ENCODE measurements at places on chromosomes 5 and 9.

- DNase-seq = no peak
These were observed 70.4 kb upstream of the NEK6 start for GRCh38 chr9:124187311-124187710.

- no peak for DNase-seq
These were observed 59.1 kb upstream of the ENTREP1 start for GRCh38 chr9:69265891-69266290.

GRCh38 chr9:652914-653313 is 188.6 kb upstream of the DMRT1 start:
- no peak for DNase-seq

DNA sequence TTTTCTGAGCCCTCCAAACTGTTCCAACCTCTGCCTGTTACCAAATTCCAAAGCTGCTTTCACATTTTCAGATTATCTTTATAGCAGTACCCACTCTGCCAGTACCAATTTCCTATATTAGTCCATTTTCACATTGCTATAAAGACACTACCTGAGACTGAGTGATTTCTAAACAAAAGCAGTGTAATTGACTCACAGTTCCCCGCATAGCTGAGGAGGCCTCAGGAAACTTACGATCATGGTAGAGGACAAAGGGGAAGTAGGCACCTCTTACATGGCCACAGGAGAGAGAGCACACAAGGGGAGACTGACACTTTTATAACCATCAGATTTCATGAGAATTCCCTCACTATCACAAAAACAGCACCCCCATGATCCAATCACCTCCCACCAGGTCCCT is 105.0 kb downstream of the DTWD2 start:
- DNase-seq = no peak

GRCh38 chr5:133299021-133299420 is 247.2 kb downstream of the HSPA4 start:
- DNase-seq = no peak

- no peak for DNase-seq
These were observed 38.3 kb downstream of the RGS3 start for GRCh38 chr9:113501852-113502251.

DNA sequence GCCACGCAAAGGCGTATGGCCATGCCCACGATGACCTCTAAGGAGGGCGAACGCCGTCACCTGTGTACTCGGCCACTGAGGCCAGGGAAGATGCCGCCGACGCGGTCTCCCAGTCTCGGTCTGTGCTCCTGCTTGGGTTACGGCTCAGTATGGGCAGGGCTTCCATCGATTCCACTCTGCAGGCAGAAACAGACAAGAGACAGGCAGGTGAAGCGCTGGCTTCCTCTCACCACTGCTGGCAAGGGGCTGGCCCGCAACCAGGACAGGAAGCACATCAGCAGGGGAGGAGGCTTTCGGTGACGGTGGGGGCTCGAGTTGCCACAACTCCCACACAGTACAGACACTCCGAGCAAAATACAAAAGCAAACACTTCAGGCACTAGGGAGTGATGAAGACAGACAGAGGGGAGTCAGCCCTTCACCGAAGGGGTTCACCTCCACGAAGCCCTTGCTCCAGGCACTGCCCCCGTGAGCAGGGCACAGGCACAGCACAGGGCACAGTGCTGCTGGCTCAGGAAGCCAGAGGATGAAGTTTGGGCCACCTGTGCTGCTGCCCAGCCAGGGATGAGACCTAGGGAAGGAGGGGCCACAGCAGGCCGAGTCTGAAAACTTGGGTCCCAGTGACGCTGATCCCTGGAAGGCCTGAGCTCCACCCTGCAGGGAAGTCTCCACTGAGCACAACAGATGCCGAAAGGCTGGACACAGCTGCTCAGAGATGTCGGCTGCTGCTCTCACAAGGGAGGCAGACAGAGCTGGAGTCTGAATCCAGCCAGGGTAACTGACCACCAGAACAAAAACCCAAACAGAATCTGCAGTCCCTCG is 91.3 kb downstream of the CAMSAP1 start:
- no peak for DNase-seq

DNA sequence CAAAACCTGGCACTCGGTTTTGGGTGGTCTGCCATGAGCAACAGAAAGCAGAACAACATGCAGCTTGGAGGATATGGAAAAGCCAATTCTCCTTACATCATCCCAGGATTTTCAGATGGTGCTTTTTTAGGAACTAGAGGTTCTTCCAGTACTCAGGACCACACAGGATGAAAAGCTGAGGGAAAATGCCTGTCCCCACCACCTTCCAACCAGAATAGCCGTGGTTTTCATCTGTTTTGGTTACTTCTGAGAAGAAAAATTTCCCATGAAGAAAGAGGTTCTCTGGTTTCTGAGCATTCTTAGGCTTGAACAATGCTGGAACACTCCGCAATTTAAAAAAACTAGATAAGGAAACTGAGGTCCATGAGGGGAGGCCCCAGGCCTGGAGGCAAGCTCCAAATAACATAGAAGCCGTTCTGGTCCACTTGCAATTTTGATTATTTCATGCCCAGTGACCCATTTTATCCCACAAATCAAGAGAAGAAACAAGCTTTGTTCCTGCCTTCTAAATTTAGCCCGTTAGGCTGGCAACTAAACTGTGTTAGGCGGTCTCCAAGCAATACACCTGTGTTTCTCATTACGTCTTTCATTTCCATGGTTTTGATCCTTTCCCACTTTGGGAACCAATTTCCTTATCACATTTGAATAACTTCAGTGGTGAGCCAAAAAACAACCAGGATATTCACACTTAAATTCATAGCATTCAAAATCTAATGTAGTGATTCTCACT is 79.2 kb upstream of the SPIN1 start:
- no peak for DNase-seq

- DNase-seq = peak; percentile 18
These were observed 1.1 kb upstream of the DAP start for GRCh38 chr5:10761933-10762775.

DNA sequence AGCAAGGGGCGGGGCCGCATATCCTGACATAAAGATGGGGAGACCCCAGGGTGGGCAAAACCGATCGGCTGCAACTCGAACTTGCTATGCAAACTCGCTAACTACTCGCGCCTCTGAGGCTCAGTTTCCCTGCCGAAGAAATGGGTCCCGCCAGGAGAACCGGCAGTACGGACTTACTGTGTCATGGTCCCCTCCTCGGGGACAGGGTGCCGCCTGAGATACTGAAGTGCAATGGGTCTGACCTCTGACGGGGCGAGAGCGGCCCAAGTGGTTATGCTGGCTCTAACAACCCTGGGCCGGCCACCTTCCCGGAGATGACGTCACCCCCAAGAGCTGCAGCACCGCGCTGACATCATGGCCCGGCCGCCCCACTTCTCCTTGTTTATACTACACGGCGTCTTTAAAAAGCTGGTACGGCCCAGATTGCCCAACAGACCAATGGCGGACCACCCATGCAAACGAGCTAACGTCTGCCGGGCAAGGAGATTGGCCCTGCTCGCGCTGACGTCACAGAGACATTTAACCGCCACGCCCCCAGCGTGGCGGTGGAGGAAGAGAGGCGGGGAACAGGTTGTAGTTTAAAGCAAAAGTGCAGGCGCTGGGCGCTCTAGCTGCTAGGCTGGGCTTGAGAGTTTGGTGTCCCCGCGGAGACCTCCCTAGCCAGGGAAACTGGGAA is 490 bp upstream of the RNF44 start:
- DNase-seq = peak; percentile 93

- no peak for DNase-seq
These were observed 1935.3 kb upstream of the WWC1 start for GRCh38 chr5:166356096-166356495.

- no peak for DNase-seq
These were observed 134.2 kb downstream of the ARHGAP26 start for GRCh38 chr5:142904416-142904815.

DNA sequence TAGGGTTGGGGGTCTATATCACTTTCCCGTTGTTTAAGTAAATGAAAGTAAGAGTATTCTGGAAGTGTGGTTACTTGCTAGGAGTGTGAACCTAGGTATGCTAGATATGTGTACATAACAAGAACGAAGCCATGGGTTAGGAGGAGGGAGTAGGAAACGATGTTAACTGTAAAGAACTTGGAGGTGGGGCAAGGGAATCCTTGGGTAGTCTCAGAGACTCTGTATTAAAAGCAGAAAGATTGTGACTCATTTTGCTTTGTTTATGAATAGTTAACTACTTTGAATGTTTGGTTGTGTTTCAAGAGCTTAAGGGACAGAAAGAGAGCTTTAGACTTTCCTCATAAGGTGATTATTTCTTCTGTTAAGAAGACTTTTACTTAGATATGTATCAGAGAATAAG is 59.9 kb downstream of the TMEM252 start:
- no peak for DNase-seq

DNA sequence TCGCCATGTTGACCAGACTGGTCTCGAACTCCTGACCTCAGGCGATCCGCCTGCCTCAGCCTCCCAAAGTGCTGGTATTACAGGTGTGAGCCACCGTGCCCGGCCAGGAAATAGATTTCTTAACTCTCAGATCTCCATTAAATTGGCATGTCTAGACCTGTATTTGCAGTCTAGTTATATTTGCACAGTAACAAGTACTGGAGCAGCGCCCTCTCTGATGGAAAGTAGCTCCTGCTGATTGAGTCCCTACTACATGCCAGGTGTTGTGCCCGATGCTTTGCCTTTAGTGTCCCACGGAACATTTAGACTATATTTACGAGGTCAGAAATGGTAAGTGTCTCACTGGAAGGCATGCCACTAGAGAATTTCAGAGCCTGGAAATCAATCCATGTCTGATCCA is 15.8 kb upstream of the TMED9 start:
- no peak for DNase-seq

GRCh38 chr5:75037106-75037505 is 15.3 kb downstream of the GCNT4 start:
- DNase-seq = no peak

DNA sequence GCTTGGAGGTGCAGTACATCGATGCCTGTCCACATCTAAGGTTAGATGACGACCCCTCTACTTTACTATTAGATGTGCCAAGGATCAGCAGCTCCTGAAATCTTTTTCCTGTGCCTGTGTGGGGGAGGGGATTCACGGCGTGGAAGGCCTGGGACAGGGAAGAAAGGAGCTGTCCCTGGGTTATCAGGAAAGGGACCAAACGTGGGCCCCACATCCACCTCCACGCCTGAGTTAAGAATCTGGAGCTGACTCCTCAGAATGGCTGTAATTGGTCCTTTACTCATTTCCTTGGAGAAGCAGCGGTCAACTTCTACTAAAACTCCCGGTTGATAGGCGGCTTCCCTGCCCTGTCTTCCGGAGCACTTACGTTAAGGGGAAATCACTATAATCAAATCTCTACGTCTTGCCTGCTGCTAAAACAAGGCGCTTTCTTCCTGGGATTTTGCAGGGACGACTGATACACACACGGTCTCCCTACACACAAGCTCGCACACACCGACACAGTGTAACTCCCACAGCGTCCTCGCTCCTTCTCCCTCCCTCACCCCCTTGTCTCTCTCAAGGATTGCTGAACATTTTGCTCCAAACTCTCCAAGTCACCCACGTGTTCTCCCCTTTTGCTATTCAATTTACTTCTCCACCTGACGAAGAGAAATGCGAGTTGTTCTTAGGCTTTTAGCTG is 1.4 kb downstream of the PDE4D start:
- DNase-seq = no peak

GRCh38 chr9:104971511-104971910 is 43.6 kb upstream of the ABCA1 start:
- DNase-seq = no peak
